ENCODE measurements at places on chromosomes 6 and 20.

- no peak for DNase-seq
Observed at GRCh38 chr20:17614812-17615644, 45.2 kb downstream of the DSTN start.

- no peak for DNase-seq
Observed at GRCh38 chr6:9851541-9852380, 563.1 kb downstream of the TFAP2A start.

GRCh38 chr20:32993496-32994050 is 10.7 kb downstream of the SUN5 start:
- DNase-seq: no peak

- DNase-seq: no peak
Observed at GRCh38 chr6:143399176-143399575, 51.3 kb downstream of the ADAT2 start.

- DNase-seq: no peak
Observed at GRCh38 chr20:15576411-15576810, 996.8 kb downstream of the KIF16B start.
